NK-92 treated with Interleukin-12 subunit alpha and Interleukin-12 subunit beta, amount 100 ng/mL, for 24 hours (cell line): ENCODE measurements at places on chromosomes 13 and 19.

DNA sequence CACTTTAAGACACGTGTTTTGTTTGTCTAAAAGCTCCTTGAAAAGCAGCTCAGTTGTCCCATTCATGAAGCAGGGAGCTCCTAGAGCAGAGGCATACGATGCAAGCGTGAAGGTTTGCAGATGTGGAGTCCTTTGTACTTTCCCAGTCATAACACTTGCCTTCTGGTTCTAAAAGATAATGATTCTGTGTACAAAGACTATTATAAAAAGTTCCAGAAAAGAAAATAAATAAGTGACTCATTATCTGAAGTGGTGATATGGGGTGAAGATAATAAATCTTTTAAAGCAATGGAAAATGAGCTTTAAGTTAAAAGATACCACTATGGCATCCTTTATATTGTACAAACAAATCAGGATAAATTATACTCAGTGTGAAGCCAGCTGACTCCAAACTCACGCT is 569.9 kb downstream of the MYO16 start:
- no peak for DNase-seq

DNA sequence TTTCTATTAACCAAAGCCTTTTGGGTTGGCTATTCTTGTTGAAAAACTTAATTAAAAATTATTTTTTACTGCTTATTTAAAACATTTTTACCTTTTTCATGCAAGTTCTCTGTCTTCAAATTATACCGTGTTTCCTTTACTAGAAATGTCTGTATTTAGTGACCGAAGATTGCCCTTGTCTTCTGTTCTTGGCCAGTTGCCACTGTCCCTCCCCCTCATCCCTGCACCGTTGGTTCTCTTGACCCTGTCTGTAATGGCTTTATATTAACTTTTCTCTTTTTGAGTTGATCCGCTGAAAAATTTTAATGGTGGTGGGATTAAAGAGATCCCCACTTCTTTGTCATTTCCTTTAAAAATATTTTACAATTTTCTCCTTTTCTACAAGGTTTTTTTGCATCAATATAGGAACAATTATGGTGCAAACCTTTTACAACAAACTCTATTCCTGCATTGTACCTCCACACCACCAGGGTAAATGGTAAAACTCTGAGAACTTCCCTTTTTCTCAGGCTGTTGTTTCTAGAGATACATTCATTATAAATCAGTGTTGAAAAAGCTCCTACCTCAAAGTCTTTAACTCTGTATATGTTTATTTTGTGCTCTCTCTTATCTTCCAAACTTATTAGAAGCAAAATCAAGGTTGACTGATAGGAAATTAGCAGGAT is 12.9 kb upstream of the RNF113B start:
- DNase-seq, result no peak

DNA sequence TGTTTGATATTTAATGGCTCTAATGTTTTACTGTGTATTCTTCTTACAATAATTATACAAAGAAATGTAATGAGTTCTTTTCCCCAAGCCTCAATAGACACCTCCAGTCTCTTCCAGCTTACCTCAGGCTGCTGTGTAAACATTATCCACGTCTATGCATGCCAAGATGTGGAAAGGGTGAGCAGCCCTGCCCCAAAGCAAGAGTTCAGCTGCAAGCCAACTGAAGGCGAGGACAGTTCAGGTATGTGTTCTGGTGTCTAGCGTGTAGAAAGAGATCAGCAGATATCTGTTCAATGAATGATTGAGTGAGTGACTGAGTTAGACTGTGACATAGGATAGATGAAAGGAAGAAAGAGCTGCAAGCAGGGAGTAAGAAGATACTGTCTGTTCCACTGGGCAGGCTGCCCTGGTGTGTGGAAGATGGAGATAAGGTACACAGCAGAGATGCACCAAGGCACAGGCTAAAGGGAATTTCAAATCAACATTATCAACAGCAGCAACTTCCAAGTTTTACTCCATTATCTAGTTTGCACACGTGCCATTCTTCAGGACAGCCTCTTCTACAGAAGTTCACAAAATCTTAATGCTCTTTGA is 66.0 kb downstream of the LATS2 start:
- DNase-seq, result no peak

DNA sequence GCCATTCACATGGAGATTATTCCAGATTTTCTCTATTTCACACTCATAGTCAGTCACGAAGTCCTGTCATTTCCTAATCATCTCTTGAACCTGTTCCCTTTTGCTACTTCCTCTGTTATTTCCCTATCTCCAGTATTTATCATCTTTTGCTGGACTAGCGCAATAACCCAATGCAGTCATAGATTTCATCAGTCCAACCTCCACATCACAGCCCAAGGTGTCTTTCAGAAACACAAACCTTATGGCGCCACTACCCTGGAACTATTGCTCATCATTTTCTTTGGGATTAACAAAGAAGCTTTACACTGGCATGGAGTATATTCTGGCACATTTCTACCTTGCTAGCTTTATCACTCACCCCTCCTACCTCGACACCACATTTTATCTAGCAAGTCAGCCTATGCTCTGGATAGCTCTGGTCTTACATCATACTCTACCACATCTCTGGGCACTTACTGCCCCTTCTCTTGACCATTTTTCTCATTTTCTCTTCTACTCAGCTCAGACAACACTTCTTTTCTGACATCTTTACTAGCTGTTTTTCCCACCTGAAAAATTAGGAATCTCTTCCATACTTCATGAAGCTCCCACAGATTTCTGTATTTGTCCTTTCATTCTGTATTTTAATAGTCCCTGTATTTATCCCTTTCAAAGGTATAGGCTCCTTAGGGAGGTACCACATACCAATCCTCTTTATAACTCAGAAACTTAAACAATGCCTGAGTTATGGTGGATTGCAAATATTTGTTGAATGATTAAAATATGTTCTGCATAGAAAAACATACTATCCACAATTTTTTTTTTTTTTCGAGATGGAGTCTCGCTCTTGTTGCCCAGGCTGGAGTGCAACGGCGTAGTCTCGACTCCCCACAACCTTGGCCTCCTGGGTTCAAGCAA is 534.7 kb downstream of the KLF12 start:
- no peak for DNase-seq

DNA sequence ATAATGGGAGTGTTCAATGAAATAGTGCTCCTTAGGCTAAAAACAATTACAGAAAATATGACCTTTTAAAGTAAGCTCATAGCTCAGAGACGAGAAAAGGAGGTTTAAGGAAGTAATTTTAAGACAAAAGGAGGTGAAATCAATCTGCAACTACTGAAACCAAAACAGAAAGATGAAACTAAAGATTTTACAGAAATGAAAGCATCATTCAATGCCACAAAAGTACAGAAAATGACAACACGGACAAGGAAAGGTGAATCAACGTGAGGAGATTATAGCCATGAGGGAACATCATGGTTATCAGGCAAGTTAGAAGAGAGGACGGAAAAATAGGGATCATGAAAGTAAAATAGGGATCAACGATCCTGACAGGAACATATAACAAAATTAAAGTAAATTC is 745.2 kb downstream of the PCDH17 start:
- DNase-seq, result no peak

DNA sequence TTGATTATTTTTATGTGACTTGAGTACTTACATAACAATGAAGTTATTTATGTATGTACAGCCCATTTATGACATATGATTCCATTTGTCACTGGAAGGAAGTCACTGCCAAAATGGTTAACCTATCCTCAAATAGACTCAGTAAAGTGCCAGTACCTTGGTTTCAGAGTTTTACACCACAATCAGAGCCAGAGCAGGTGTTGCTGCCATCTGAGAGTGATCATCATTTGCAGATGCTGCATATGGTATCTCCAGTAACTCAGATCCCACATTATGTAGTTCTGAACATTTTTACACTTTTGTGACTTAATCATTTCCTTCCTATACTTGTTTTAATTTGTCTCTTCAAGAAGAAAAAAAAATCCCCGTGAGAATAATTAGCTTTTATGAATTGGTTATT is 313.3 kb downstream of the HS6ST3 start:
- DNase-seq, result no peak

GRCh38 chr13:73722120-73722519 is 412.1 kb downstream of the KLF12 start:
- no peak for DNase-seq

GRCh38 chr19:49017666-49018351 is 918 bp upstream of the LHB start:
- no peak for DNase-seq
